ENCODE measurements at places on chromosomes 7 and 10.

GRCh38 chr7:105439174-105439893 is 50.6 kb upstream of the SRPK2 start:
- no peaks in the 10 kb centered on the region for H3K27me3 ChIP-seq
- no peak overlapping the region for H3K4me3 ChIP-seq
- H3K27ac ChIP-seq, result peak overlapping the region; percentile 55
- no peaks in the 10 kb centered on the region for H3K4me1 ChIP-seq

DNA sequence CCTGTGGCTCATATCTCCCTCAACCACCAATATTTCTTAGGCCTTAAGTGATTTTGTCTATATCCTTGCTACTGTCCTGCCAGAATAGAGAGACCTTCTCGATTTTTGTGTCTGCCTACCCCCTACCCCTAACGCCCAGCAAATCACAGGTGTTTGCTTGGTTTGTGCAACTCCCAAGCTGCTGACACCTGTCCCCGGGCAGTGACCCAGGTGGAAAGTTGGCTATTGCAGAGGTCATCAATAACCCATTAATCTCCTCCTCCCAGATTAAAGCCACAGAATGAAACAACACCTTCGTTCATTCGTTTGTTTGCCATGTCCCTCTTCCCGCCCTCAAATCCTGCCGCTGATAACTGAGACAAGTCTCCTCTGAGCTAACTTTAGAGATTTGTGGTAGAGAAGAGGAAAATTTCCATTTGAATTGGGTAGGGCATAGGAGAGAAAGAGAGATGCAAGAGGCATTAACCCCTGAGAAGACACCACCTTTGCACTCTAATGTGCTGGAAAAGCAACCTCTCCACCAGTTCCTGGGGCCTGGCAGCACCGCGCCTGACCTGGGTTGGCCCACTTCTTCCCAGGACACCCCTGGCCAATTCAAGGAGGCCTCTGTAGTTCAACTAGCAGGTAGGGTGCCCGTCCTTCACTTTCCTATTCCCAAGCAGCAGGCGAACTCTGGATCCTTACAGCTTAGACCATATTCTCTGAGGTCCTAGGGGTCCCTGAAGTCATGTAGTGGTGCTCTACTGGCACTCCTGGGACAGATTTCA is 3.0 kb downstream of the NEUROG3 start:
- no peaks in the 10 kb centered on the region for H3K4me1 ChIP-seq
- H3K36me3 ChIP-seq, result no peaks in the 10 kb centered on the region
- no peak overlapping the region for H3K4me3 ChIP-seq
- DNase-seq, result peak; percentile 23
- H3K27ac ChIP-seq, result no peak overlapping the region
- peaks cover 8% of the 10 kb centered on the region for H3K27me3 ChIP-seq

- no peak overlapping the region for H3K4me3 ChIP-seq
- DNase-seq, result no peak
- peak overlapping the region; percentile 71 for H3K27ac ChIP-seq
- H3K27me3 ChIP-seq, result no peaks in the 10 kb centered on the region
Measured at GRCh38 chr7:20401861-20402746, 71.4 kb downstream of the ITGB8 start.

GRCh38 chr10:110242511-110242910 is 35.1 kb downstream of the MXI1 start:
- DNase-seq, result no peak
- no peak overlapping the region for H3K27ac ChIP-seq
- no peaks in the 10 kb centered on the region for H3K27me3 ChIP-seq
- peaks cover 24% of the 10 kb centered on the region for H3K4me1 ChIP-seq

DNA sequence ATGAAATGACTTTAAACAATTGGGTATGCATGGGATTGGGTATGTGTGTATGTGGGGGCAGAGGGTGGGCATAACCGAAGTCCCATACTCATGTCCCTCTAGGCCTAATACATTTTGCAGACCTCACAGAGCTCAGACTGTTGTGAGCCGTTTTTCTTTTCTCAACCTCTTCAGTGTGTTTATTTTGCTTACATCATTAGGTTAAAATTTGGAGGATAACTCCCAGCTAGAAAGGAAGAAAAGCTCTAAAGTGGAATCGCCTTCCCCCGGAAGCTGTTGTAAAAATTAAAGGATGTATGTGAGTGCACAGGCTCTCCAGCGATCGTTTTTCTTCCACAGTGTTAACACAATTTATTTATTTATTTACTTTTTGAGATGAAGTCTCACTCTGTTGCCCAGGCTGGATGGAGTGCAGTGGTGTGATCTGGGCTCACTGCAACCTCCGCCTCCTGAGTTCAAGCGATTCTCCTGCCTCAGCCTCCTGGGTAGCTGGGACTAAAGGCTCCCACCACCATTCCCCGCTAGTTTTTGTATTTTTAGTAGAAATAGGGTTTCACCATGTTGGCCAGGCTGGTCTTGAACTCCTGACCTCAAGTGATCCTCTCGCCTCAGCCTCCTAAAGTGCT is 1.5 kb upstream of the H2AZ2 start:
- no peak overlapping the region for H3K27ac ChIP-seq
- H3K27me3 ChIP-seq, result no peaks in the 10 kb centered on the region
- no peak for DNase-seq
- no peaks in the 10 kb centered on the region for H3K36me3 ChIP-seq
- H3K4me1 ChIP-seq, result peaks cover 22% of the 10 kb centered on the region

- peak; percentile 30 for DNase-seq
- H3K4me3 ChIP-seq, result no peak overlapping the region
- no peaks in the 10 kb centered on the region for H3K4me1 ChIP-seq
- H3K36me3 ChIP-seq, result no peaks in the 10 kb centered on the region
- no peaks in the 10 kb centered on the region for H3K27me3 ChIP-seq
- H3K27ac ChIP-seq, result no peak overlapping the region
Measured at GRCh38 chr10:17923728-17924127, 28.0 kb upstream of the SLC39A12 start.

DNA sequence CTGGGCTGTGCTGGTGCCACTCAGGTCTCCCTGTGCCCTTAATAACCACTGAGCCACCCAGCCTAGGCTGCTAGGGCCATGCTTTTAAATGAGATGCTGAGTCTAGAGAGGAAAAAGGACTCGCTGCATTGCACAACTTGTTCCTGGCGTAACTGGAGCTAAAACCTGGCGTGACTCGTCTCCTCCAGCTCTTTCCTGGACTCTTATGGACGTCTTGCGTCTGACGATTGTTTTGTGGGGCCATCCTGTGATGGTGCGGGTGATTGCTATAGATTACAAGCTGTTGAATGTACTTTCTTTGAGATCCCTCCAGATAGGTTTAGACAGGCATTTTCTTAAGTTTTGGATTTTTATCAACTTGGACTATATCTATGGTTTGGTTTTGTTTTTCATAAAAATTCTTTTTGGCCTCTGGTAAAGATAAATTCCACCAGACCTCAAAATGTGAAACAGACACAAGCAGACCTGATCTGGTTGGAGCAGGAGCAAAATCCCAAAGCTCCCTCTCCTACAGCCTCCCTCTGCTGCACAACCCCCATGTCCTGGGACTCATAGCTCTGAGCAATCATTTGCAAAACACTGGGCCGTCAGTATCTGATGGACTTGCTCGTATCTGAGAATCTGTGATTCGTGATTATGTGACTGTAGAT is 230.3 kb downstream of the ARHGAP12 start:
- H3K27ac ChIP-seq, result peak overlapping the region; percentile 67
- H3K27me3 ChIP-seq, result no peaks in the 10 kb centered on the region
- DNase-seq, result no peak
- no peaks in the 10 kb centered on the region for H3K36me3 ChIP-seq
- no peak overlapping the region for H3K4me3 ChIP-seq
- no peaks in the 10 kb centered on the region for H3K4me1 ChIP-seq

- peak overlapping the region; percentile 26 for H3K4me3 ChIP-seq
- no peak for DNase-seq
- no peaks in the 10 kb centered on the region for H3K27me3 ChIP-seq
- H3K27ac ChIP-seq, result no peak overlapping the region
- peaks cover 22% of the 10 kb centered on the region for H3K4me1 ChIP-seq
- no peaks in the 10 kb centered on the region for H3K36me3 ChIP-seq
Measured at GRCh38 chr10:101778781-101779543, 3.0 kb upstream of the FGF8 start.

DNA sequence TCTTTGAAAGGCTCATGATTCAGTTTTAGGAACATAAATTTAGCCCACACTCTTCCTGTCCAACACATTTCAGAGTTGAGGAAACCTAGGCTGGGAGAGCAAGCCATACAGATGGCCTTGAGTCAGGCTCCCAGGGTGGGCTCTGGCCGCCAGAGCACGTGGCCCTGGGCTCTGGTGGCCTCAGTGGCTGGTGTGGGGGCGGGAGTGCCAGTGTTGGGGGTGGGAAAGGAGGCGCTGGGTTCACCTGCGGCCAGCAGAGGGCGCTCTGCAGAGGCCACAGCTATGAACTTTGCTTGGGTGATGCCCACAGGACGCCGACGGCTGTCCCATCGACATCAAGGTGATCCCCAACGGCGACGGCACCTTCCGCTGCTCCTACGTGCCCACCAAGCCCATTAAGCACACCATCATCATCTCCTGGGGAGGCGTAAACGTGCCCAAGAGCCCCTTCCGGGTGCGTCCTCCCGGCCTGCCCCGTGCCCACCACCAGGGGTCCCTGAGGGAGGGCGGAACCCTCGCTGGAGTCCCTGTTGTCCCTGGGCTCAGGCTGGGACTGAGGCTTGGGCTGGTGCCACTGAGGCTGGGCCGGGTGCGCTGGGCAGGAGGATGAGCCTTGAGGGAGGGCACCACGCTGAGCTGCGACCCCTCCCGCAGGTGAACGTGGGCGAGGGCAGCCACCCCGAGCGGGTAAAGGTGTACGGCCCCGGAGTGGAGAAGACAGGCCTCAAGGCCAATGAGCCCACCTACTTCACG is 11.9 kb downstream of the FLNC start:
- H3K4me3 ChIP-seq, result no peak overlapping the region
- peak; percentile 56 for DNase-seq
- H3K27me3 ChIP-seq, result no peaks in the 10 kb centered on the region
- H3K36me3 ChIP-seq, result no peaks in the 10 kb centered on the region

DNA sequence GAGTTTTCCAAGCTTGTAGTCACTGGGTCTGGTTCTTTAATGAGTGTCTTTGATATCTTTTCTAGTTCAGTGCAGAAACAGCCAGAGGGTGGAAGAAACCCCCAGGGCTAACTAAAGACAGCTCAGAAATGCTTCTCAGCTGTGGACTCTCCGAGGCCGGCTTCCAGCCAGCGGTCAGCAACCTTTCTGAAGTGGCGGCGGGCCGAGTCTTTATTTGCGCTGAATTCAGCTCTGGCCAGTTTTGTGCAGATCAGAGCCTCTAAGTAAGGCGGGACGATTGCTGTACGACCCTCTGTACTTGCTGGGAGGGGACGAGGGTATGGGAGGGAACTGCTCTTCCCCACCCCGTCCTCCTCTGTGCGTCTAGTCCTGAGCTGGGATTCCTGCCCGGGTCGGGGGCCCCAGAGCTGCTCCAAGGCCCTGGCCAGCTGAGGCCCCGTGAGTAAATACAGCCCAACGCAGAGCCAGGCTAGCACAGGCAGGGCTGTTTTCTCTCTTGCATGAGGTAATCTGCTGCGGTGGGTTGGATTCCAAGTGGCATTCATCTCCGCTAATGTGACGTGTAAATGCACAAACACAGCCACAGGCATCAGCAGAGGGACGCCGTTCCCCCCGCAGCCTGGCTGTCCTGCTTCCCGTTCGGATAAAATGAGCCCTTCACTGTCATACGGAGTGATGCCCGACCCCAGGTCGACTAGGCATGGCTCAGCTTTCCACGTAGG is 159.8 kb downstream of the PIP4K2A start:
- no peak overlapping the region for H3K4me3 ChIP-seq
- no peaks in the 10 kb centered on the region for H3K36me3 ChIP-seq
- DNase-seq, result peak; percentile 56
- H3K27me3 ChIP-seq, result no peaks in the 10 kb centered on the region
- no peaks in the 10 kb centered on the region for H3K4me1 ChIP-seq

GRCh38 chr7:79118143-79118542 is 335.3 kb downstream of the MAGI2 start:
- H3K36me3 ChIP-seq, result no peaks in the 10 kb centered on the region
- H3K27me3 ChIP-seq, result no peaks in the 10 kb centered on the region

GRCh38 chr7:156722043-156722826 is 81.7 kb downstream of the RNF32 start:
- H3K36me3 ChIP-seq, result no peaks in the 10 kb centered on the region
- H3K4me3 ChIP-seq, result no peak overlapping the region
- no peaks in the 10 kb centered on the region for H3K27me3 ChIP-seq
- no peaks in the 10 kb centered on the region for H3K4me1 ChIP-seq

DNA sequence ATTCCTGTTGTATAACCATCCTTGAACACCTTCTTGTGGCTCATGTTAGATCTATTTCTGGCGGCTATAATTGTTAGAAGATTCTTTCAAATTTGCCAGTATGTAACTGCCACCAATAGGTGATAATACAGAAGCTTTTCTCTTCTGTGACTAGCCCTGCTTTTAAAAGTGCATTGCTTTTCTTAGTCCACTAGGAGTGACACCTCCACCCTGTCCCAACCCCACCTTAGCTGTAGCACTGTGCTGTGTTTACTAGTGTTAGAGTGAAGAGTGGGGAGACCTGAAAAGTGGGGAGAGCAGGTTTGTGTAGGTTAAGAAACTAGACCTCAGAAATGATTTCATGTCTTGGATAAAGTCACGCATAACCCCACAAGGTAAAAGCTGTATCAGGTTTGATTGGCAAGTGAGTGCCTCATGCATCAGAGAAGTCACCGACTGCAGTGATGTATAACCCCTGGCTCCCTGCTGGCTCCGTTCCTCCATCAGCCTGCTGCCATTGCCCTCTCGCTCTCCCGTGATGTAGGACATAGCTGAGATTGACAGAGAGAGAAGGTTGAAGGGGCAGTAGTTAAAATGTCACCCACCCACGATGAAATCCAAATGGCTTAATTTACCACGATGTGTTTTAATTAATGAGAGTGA is 12.5 kb downstream of the NPVF start:
- H3K36me3 ChIP-seq, result no peaks in the 10 kb centered on the region
- no peaks in the 10 kb centered on the region for H3K4me1 ChIP-seq
- H3K27ac ChIP-seq, result no peak overlapping the region
- no peak overlapping the region for H3K4me3 ChIP-seq
- no peak for DNase-seq

- H3K4me1 ChIP-seq, result no peaks in the 10 kb centered on the region
- no peak overlapping the region for H3K4me3 ChIP-seq
- no peaks in the 10 kb centered on the region for H3K27me3 ChIP-seq
- no peaks in the 10 kb centered on the region for H3K36me3 ChIP-seq
- DNase-seq, result no peak
Measured at GRCh38 chr7:114819616-114820362, 102.1 kb upstream of the MDFIC start.

Data from pancreas (tissue), 10 donors.